ENCODE measurements at places on chromosomes 5 and 9.

GRCh38 chr9:135602789-135603481, 36.4 kb downstream of the GLT6D1 start:
- peak; percentile 28 for DNase-seq

- DNase-seq = no peak
Measured at GRCh38 chr5:176618783-176619182, 8.8 kb upstream of the GPRIN1 start.

- DNase-seq = no peak
Measured at GRCh38 chr9:34505370-34506120, 17.2 kb downstream of the ENHO start.

DNA sequence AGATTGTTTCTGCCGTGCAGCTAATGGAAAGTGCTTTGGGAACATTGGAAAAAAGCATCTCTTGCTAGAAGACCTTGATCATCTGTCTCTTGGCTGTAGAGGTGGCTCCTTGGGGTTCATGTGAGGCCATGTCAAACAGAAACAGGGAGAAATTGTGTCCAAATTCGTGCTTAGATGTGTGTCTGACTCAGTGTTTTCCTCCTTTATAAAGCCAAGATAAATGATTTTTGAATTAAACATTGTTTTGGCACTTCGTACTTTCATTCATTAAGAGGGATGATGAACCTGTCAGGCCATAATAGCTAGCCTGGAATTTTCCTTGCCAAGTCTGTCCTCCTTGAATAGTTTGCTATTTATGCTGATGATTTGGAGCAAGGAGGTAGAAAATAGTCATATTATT, 143.8 kb downstream of the FBXL7 start:
- DNase-seq = no peak

GRCh38 chr9:34046784-34047379, 1.8 kb downstream of the UBAP2 start:
- no peak for DNase-seq
